ENCODE measurements at places on chromosomes 7 and 10.

GRCh38 chr10:48490571-48490940, 114.3 kb downstream of the ARHGAP22 start:
- no peak for DNase-seq

DNA sequence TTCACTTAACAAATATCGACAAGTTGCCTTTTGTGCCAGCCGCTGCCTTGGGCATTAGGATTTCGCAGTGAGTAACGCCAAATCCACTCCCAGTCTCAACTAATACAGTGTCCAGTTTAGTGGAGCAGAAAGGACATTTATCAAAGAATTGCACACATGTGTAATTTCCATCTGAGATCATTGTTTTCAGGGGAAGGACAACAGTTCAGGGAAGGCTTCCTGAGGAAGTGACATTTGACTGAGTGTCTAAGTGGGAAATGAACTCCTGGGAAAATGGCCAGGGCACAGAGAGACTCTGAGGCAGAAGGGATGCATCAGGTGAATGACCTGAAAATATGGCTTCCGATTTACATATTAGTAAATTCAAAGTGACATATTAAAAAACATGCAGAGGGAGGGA, 89.4 kb downstream of the ITGA8 start:
- DNase-seq: no peak

GRCh38 chr10:26093229-26093628, 123.3 kb upstream of the GAD2 start:
- DNase-seq: no peak

GRCh38 chr7:97346349-97346748, 228.9 kb downstream of the SDHAF3 start:
- no peak for DNase-seq

DNA sequence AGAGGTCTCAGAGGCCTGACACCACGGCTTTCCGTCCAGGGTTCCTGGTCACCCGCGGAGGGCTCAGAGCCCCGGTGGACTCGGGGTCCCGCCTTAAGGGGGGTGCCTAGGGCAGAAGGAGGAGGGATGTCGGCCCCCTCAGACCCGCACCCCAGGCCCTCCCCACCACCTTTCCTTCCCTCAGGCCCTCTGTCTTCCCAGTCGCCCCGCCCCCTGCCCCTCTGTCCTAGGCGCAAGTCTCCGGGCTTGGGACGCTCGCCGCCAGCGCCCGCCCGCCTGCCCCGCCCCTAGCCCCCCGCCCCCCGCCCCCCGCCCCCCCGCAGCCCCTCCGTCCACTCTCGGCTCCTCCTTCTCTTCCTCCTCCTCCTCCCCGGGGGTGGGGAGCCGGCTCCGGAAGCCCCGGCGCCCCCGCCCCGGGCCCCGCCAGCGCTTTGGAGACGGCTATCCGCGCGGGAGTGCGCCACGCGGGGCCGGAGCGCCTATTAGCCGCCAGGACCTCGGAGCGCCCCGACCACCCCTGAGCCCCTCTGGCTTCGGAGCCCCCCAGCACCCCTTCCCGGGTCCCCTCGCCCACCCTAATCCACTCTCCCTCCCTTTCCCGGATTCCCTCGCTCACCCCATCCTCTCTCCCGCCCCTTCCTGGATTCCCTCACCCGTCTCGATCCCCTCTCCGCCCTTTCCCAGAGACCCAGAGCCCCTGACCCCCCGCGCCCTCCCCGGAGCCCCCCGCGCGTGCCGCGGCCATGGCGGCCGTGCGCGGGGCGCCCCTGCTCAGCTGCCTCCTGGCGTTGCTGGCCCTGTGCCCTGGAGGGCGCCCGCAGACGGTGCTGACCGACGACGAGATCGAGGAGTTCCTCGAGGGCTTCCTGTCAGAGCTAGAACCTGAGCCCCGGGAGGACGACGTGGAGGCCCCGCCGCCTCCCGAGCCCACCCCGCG, at the start of gene AEBP1:
AEBP1 (plus strand) TSS at position 423 of the 937 bp plus-strand sequence; CDS start at position 744, 321 bp downstream.
- DNase-seq: no peak

- peak; percentile 29 for DNase-seq
Measured at GRCh38 chr10:31929261-31930022, 811 bp upstream of the ARHGAP12 start.

DNA sequence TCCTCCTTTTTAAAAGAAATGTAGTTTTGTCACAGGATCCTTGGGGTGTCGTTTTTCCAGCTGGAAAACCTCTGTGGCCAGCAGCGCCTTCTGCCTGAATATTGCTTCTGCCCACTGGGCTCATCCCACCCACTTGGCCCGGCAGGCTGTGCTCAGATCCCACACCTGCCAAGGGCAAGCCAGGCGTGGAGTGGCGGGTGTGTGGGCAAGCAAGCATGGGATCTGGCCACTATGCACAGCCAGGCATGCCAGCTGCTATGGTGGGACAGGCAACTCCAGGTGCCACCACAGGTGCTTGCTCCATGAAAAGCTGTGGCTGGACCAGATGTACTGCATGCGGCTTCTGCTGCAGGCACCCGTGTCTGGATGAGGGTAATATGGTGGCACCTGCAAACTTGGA, 31.2 kb upstream of the INPP5F start:
- DNase-seq: no peak

DNA sequence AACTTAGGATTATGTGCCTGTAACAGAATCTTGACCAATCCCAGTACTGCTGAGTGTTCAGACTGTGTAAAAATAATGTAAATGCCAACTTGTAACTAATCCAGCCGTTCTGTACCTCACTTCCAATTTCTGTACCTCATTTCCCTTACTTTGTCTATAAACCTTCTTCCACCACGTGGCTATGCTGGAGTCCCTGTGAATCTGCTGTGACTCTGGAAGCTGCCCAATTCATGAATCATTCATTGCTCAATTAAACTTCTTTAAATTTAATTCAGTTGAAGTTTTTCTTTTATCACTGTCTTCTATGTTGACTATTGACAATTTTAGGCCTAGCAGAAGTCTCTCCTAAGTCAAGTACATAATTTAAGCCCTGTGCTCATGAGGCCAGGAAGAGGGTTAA, 215.3 kb upstream of the RHOBTB1 start:
- DNase-seq: no peak

- no peak for DNase-seq
Measured at GRCh38 chr10:1952126-1953095, 215.1 kb upstream of the ADARB2 start.

- no peak for DNase-seq
Measured at GRCh38 chr10:4622384-4622783, 203.6 kb upstream of the AKR1E2 start.
